ENCODE measurements at places on chromosomes 4 and X.

DNA sequence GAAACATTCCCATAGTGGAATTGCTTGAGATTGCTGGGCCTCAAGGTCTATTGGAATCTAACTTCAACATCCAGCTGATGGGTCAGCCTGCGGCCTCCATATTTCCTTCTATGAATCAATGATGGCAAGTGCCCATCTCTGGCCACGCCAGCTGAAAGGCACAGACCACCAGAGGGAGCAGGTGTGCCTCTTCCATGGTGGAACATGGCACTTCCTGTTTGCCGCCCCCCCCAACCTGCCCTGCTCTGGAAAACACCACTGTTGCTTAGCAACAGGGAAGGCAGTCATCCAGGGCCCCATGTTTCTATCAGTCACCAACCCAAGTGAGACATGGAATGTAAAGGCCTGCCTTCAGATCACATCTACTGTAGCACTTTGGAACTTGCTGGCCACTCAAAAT is 11.6 kb downstream of the PAGE4 start:
- DNase-seq = peak; percentile 25

GRCh38 chr4:183100827-183101226 is 1.8 kb downstream of the WWC2 start:
- DNase-seq = no peak

GRCh38 chrX:17537723-17538243 is 162.8 kb downstream of the NHS start:
- no peak for DNase-seq

- DNase-seq = no peak
Measured at GRCh38 chr4:112513971-112514646, 1.9 kb downstream of the NEUROG2 start.

Data from AG10803 (cell line).